ENCODE measurements at places on chromosomes 7 and 10.
A peak's percentile ranks its signal among the peaks of the same experiment; 100 is the strongest.

DNA sequence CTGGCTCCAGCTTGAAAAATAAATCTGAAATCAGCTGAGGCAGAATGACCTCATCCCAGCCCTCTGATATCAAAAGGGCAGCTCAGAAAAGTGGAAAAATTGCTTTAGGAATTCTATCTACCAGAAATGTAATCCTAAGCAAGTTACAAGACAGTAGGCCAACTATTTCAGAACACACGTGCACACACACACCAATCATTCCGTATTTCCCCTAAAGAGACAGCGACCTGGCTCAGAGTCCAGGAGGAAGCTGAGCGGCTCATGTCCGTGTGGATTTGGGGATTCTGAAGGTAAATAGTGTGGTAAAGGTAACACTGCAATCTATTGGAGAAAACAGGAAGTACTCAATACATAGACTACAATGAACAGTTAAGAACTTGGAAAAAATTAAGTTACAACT lies 288.2 kb downstream of the CALN1 start:
- DNase-seq, result no peak

- no peak for DNase-seq
Observed at GRCh38 chr10:70348228-70348850, 34.1 kb downstream of the LRRC20 start.

DNA sequence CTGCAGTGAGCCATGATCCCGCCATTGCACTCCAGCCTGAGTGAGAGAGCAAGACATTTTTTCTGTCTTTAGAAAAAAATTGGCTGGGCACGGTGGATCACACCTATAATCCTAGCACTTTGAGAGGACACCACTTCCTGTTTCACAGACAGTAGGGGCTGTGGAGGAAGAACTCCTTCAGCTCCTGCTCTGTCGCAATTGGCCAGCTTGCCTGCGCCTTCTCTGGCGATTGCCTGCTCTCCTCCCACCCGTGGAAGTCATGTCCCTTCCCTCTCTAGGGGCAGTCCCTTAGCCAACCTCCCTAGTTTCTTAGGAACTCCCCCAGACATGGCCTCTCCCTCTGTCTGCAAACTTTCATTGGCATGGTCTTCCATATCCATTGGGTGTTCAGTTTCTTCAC lies 8.7 kb downstream of the PDSS1 start:
- DNase-seq, result no peak

- DNase-seq, result no peak
Observed at GRCh38 chr7:50214126-50214670, 90.3 kb upstream of the IKZF1 start.

- no peak for DNase-seq
Observed at GRCh38 chr10:102778781-102779180, 35.0 kb downstream of the WBP1L start.

- DNase-seq, result no peak
Observed at GRCh38 chr7:116395141-116395791, 104.3 kb upstream of the CAV2 start.

GRCh38 chr10:61634746-61635145 lies 28.0 kb upstream of the CABCOCO1 start:
- no peak for DNase-seq

GRCh38 chr10:101291331-101292193 lies 62.3 kb upstream of the LBX1 start:
- peak; percentile 35 for DNase-seq

- peak; percentile 98 for DNase-seq
Observed at GRCh38 chr7:74254129-74254857, at the start of gene RFC2. Gene RFC2, minus strand, starts transcription at chr7:74254399. Its CDS starts 16 bp downstream, at chr7:74254383.

- no peak for DNase-seq
Observed at GRCh38 chr7:69245646-69246045, 352.6 kb upstream of the AUTS2 start.

DNA sequence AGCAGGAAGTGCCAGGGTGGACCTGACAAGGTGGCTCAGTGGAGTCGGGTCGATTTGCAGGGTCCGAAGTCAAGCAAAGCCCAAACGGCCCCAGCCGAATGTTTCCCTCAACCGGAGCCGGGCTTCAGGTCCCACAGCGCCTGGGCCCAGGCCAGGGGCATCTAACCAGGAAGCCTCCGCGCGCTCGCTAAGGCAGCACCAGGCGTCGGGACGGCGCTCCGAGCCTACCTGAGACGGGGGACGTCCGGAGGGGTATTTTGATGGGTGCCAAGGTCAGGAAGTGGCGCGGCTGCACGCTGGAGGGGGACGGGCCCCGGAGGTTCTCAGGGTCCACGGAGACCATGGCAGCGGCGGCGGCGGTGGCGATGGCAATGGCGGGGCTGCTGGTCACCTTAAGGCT lies 51.5 kb downstream of the TCERG1L start:
- no peak for DNase-seq

- no peak for DNase-seq
Observed at GRCh38 chr7:106620676-106621075, 40.3 kb downstream of the CCDC71L start.

- no peak for DNase-seq
Observed at GRCh38 chr10:120415709-120416330, 41.2 kb upstream of the PLPP4 start.

- no peak for DNase-seq
Observed at GRCh38 chr7:3821488-3821887, 520.4 kb downstream of the SDK1 start.

- DNase-seq, result no peak
Observed at GRCh38 chr7:47799524-47799923, 148.7 kb downstream of the PKD1L1 start.

GRCh38 chr10:49679480-49679893 lies at the start of gene C10orf53:
Gene C10orf53, plus strand, starts transcription at chr10:49679651. Its CDS starts 47 bp downstream, at chr10:49679698.
- DNase-seq, result peak; percentile 20

DNA sequence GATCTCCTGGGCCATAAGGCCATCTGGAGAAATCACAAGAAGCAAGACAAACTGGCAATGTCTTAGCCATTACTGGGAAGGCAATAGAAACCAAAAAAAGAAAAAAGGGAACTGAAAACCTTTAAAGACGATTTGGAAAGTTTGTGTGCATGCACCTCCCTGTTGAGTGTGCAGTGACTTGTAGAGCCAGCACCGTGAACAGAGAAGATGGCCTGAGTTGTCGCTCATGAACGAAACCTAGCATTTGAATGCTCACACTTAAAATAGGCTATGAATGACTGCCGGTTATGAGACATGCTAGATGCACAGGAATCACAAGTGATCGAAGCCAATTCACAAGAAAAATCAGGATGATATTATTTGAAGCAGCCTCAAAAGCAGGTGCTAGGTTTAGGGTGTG lies 151.3 kb upstream of the ADO start:
- no peak for DNase-seq

DNA sequence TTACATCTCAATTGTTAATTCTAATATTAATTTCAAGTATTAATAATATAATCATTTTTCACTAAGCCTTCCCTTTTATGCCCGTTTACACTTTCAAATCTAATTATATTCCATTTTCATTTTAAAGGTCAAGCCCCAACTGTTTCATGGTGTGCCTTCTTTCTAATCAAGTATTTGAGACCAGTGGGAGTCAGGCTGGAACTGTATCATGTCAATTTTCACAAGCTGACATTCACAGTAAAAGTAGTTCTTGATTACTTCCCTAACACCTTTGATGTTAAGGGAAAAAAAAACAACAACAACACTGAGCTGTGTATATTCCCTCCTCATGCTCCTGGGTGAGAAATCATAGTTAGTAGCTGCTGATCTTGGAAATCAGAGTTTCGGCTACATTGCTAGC lies 38.1 kb downstream of the SFTPD start:
- DNase-seq, result no peak

- no peak for DNase-seq
Observed at GRCh38 chr7:79823246-79823951, 311.2 kb upstream of the GNAI1 start.

GRCh38 chr7:132082394-132082793 lies 493.9 kb downstream of the PLXNA4 start:
- no peak for DNase-seq

GRCh38 chr10:47038881-47039561 lies 127.8 kb downstream of the PTPN20 start:
- DNase-seq, result no peak

DNA sequence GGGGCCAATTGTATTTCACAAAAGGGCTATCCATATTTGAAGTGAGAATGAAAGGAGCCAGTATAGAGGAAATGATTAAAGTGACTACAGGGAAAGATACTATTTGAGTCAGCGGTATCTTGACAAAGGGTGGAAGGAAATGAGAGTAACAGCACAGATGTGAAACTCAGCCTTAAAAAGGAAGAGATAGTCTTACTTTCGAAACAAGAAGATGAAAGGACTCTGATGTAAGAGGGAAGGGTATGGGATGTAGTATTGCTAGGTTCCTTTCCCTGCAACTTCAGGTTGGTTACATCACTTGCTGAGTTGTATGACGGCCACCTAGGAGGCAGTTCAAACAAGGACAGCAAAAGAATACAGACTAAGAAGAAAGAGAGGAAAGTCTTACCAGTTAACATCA lies 13.7 kb downstream of the CISD1 start:
- DNase-seq, result no peak

DNA sequence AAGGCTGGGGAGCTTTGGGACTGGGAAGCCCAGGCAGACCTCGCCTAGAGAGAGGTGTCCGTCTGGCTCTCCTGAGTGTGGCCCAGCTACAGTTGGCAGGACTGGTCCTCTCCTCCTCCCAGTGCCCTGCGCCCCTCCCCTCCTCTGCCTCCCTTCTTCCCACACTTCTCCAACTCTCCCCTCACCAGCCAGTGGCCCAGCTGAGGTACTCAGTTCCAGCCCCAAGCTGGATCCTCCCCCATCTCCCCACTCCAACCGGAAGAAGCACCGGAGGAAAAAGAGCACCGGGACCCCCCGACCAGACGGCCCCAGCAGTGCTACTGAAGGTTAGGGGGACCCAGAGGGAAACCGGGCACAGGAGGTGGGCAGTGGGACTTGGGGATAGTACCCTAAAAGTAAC lies 27.7 kb downstream of the GBX1 start:
- no peak for DNase-seq

DNA sequence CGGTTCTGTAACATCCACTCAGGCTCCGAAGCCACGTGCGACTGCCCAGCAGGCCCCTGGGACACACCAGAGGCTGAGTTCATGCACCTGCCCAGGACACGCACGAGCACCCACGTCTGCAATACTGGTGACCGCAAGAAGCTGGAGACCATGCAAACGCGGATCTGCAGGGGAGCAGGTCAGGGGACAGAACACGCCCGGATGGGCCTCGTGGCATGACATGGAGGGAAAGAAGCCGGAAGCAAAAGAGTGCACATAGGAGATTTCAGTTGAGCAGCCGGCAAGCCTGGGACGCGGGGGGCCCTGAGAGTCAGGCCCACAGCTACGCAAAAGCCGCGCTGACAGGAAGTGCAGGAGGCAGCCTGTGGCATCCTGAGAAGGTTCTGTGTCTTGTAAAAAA lies 73.7 kb downstream of the FOXL3 start:
- DNase-seq, result no peak

GRCh38 chr7:110941385-110941784 lies 149.5 kb upstream of the LRRN3 start:
- DNase-seq, result no peak

- DNase-seq, result no peak
Observed at GRCh38 chr7:51645702-51646298, 329.2 kb upstream of the COBL start.

DNA sequence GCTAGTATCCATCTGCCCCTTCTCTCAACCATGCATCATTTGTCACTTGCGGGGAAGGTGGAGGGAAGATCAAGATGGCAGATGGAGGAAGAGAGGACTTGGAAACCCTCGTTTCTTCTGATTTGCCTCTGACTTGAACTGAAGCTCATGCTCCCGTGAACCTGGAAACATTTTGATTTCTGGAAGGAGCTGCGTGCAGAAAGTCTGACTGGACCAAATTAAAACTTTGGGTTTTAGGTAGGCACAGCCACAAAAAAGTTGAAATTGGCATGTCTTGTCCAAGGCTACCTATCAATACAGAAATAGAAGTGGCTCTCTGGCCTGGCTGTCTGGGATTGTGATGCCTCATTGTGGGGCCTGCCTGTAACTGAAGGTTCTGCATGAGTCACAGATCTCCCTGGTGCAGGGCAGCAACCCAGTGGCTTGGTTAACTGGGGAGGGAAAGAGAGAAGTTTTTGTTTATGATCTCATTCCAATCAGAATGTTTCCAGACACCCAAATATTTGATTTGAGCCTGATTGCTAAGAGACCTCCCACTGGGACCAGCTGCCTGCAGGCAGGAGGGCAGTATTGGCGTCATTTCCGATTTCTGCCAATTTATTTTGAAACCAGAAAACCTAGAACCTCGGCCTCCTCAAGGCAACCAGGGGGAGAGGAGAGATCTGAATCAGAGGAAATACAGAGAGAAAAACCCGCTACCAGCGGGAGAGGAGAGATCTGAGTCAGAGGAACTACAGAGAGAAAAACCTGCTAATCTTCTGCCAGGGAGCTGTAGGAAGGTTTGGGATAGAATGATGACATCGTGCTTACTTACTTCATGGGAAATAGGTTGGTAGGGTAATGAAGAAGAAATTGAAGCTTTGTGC lies 363.6 kb downstream of the ANKRD30A start:
- DNase-seq, result no peak

DNA sequence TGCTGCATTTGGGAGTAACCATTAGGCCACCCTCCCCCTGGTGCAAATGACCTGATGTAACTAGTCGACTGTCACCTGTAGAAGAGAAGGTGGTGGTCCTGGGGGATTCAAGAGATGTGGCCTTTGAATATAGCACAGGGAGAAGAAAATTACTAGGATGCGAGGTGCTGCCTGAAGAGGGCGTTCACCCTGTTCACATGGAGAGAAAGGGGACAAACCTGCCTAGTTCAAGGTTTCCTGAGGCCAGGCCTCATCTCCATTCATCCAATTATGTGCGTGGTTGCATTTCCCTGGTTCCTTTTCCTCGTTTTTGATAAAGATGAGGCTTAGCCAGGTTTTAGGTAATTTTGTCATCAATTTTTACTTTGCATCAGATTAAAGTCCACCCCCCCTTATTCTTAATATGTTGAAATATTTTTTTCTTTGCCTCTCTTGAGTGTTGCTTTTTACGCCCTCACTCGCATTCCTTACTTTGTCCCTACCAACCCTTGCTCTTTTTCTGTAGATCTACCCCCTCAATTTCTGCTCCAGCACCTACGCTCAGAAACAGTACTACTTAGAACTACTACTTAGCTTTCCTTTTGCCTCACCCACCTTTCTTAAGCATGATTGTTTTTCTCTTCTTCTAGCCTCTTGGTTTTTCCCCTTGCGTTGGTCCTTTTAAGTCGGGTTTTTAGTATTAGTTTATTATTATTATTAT lies 13.7 kb downstream of the CLCN1 start:
- no peak for DNase-seq

DNA sequence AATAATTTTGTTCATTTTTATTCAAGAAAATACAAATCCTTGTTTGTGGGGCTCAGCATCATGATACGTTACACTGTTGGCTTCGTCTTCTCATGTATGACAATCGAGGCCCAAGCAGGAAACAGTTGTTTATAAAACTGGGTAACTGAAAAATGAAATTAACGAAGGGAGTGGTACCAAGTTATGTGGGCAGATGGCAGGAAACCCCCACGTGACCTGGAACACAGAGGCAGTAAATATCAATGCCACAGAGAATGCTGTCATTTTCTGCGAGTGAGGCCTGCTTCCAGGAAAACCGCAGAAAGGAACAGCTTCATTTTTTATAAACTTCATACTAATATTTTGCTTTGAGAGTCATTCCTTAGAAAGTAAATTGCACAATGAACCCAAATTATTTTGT lies 201.0 kb upstream of the ADARB2 start:
- peak; percentile 61 for DNase-seq

- DNase-seq, result no peak
Observed at GRCh38 chr7:103859709-103860108, 129.7 kb downstream of the RELN start.

GRCh38 chr10:113540845-113541548 lies 11.9 kb upstream of the HABP2 start:
- DNase-seq, result no peak
